CD4-positive, alpha-beta T cell treated with Interleukin-17A for 1 hour (primary cell): ENCODE measurements at places on chromosomes 3 and 15.

DNA sequence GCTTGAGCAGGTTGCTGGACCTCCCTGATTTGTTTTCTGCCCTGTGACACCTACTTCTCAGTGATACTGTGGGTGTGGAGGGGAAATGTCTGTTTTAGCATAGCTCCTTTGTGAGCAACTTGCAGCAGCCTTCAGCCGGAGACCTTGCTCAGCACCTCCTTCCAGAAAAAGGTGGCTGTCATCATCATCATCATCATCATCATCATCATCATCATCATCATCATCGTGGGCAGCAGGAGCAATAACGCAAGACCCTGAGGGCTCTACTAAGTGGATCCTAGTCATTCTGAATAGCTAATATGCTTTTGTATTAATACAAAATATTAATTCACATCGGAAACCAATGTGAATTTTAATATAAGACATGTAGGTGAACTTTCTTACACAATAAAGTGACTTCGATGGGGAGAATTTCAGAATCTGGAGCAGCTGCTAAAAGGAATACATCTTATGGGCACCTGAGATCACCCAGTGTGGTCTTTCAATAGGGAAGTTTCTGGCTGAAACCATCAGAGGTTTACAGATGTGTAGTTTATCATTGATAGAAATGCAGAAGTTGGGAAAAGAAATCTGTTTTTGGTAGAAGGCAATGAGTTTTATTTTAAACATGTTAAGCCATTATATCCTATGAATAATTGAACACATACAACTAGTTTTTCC lies 8.6 kb downstream of the GABRR3 start:
- no peak for DNase-seq

DNA sequence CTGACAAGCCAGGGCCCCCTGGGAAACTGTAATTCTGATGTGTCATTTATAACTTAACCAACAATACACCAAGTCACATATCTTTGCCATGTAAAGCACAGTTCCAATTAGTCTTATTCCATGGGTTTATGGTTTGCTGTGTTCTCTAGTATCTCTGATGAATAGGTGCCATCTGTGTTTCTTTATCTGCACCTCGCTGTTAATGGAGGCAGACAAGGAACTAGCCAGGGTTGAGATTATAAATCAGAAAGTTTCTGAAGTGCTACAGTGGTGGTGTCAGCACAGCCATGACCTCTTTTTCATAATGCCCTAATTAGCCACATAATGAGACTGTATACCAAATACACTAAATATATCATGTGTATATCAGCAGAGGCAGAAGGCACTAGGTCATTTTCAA lies 866.4 kb downstream of the PLOD2 start:
- no peak for DNase-seq

- DNase-seq: no peak
Measured at GRCh38 chr3:35832140-35832571, 192.8 kb downstream of the ARPP21 start.

DNA sequence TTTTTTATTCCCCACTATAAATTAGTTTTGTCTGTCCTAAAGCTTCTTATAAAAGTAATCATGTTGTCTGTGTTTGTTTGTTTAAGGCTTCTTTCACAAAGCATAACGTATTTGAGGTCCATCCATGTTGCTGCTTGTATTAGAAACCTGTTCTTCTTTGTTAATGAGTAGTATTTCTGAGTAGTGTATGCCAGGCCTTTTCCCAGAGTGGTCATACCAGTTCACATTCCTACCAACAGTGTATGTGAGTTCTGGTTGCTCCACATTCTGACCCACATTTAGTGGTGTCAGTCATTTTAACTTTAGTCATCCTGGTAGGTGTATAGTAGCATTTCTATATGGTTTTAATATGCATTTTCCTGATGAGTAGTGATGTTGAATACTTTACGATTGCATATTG lies 98.6 kb downstream of the NEO1 start:
- DNase-seq: no peak

DNA sequence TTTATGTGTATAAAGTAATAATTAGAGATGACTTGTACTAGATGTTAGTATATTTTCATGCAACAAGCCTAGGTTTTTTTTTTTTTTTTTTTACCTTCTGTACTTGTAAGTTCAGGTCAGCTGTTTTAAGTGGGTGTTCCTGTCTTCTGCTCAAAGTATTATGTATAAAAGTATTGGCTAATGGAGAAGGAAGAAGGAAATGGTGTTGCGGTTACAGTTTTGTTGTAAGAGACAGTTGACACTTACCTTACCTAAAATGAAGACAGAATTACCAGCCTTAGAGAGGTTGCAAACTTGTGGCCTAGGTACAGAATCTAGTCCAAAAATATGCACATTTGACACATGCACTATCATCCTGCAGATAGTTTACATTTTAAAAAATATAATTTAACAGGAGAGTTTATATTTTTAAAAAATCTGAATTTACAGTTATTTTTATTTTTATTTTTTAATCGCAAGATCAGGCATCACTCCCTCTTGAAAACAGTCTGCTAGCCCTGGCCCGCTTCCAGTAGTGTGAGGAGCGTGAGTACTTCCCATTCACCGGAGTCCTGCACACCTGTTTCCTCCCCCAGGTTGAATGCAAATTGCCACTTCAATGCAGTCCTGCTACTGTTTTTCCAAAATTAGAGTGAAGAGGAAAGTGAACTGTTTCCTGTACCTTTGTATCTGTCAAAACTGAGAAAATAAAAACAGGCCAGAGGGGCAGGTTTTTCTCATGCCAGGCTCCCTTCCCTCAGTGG lies 224.3 kb upstream of the SOX2 start:
- DNase-seq: no peak

GRCh38 chr3:29026286-29026685 lies 254.6 kb upstream of the RBMS3 start:
- no peak for DNase-seq

- DNase-seq: no peak
Measured at GRCh38 chr3:180590396-180590795, 11.6 kb upstream of the TTC14 start.

DNA sequence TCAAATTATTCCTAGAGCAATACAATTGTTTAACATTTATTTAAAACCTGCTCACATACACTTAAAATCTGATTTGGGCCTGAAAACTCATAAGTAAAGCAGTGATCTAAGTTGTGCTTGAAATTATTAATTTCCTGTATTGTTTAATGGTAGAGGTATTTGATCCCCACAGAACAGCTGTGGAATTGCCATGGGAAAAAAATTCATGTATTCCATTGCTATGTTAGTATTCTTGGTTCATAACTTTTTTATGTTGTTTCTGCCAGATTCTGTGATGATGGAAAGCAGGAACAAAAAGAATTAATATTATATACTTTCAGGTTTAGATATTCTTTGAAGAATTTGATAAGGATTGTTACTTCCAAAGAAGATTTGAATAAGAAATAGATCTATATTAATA lies 831.5 kb upstream of the NR2F2 start:
- DNase-seq: no peak

DNA sequence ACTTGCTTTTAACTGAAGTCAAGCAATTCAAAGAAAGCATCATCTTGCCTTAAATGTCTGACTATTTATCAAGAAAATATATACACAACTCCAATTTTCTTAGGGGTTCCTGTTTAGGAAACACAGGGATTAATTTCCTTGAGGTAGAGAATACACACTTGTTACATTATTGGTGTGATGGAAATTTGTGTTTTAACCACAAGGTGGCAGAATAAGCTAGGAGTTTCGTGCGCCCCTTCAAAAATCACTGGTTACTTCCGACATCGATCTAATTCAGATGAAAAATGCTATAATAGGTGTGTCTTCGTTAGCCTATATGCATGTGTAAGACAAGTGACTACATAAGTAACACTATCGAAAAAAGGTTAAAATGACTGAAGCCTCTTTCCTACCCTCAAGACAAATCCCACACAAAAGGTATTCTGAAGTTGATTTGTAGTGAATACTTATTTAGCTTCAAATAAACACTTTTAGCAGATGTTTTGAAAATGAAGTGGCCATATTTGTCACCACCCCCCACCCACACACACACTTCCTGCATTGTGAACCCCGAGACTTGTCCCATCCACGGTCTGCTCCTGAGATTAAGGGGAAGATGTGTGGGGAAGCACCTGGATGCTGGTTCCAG lies 246.5 kb downstream of the ROBO1 start:
- DNase-seq: no peak

DNA sequence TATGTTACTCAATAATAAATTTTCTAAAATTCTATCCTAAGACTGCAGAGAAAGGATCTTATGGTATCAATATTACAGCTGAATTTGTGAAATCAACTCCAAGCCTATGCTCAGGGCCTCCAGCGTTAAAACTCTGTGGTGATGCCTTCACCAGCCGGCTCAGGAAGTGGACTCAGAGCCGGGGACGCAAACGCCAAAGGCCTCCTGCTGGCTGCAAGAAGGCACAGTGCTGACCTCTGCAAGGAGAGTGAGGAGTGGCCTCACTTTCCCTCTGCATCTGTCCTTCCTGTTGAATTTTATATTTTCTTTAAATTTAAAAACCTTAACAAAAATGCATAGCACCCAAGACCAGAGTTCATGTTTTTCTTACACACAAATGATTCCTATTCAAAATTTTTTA lies 48.5 kb downstream of the HERC2 start:
- no peak for DNase-seq

DNA sequence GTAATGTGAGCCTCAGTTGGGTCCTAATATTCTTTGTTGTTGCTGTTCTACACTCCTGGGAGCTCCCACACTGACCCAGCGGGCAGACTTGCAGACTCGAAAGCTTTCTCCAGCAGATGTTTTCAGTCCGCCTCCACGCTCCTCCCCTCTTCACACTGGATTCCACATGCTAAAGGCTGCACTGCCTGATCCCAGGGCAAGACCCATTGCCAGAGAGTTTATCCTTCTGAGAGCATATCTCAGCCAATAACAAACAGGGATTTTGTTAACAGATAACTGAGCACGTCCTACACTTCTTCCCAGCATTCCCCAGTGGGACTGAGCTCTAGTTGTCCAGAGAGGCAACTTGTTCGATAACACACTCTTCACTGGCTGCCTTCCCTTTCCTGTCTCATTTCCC lies 8.0 kb upstream of the COL6A6 start:
- no peak for DNase-seq

DNA sequence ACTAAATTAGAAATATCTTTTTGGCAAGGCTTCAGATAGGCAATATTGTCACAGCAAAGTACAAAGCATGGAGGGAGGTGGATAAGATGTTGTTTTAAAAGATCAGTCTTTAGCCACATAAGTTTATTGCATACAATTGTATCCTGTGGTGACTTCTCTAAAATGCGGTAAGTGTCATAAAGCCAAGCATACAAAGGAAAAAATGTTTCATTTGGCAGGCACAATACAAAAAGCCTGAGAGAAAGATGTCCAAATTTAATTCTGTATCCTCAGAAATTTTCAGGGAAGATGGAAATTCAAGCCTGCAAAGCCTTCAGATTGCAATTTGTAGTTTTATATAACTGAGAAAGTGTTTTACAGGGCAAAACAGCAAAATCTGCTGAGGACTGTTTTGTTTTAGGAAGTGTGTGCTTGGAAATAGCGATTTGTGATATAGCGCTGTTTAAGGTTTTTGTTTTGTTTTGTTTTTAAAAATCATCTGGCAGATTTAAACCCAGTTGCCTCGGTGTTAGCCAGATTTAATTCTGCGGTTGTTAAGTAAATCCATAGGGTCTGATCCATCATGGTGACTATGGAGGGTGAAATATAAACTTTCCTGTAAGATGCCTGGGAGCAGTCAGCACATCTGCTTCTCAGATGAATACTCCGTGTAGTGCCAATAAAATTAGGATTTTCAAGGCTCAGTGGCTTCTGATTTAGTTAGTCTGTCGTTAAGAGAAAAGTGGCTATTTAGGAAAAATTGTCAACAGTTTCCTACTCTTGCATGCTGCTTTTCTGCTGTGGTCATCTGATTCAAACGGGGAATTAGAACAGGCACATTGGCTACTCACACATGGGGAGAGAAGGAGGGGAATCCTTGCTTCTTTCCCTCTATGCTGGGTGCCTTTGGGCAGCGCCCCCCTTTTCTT lies 8.0 kb downstream of the KAT2B start:
- DNase-seq: no peak

- no peak for DNase-seq
Measured at GRCh38 chr15:44035781-44036699, 159.0 kb downstream of the FRMD5 start.

GRCh38 chr15:63453186-63453905 lies 51.0 kb upstream of the USP3 start:
- no peak for DNase-seq

- no peak for DNase-seq
Measured at GRCh38 chr3:186207515-186207914, 98.6 kb upstream of the ETV5 start.

GRCh38 chr15:49675041-49675440 lies 54.2 kb downstream of the DTWD1 start:
- no peak for DNase-seq

GRCh38 chr3:40593351-40593750 lies 68.6 kb downstream of the ZNF621 start:
- DNase-seq: no peak

DNA sequence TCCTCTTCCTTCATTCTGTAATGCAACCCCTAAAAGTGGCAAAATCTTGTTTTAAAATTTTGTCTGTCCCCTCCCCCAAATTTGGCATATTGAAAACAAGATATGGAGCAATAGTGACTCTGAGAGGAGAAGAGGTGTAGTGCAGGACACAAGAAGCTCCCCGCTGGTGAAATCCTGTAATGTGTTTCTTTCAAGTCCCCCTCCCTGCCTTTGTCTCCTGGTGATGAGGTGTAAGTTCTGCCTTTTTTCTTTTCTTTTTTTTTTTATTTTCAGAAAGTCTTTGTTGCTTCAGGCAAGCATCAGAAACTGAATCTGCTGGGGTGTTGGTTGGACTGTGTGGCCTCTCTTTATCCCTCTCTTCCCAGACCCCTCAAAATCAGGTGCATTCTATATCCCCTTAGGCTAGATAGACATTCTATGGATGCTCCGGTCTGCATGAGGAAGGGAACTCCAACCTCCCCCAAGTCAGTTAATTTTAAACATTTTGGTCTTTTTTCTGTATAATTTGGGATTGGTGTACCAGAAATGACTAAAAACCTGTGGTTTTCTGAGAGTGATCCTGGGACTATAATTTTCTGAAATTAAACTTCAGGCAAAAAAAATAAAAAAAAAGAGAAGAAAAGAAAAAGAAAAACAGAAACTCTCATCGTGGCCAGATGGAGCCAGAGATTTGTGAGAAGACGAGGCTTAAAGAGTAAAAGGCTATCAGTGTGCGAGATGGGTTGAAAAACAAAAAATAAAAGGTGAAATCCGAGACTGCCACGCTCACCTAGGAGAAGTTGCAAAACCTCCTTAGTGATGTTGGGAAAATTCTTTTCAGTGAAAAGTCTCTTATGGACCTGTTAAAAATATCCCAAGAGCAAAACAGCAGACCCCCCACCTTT lies 21.4 kb downstream of the ACKR2 start:
- peak; percentile 7 for DNase-seq

GRCh38 chr3:94593526-94594150 lies 530.8 kb downstream of the NSUN3 start:
- no peak for DNase-seq

- peak; percentile 42 for DNase-seq
Measured at GRCh38 chr15:98177966-98178592, 217.6 kb downstream of the ARRDC4 start.

GRCh38 chr3:152183473-152183872 lies 85.3 kb upstream of the MBNL1 start:
- peak; percentile 72 for DNase-seq
